Central memory CD4-positive, alpha-beta T cell (primary cell): ENCODE measurements at places on chromosomes 2 and 18.

GRCh38 chr2:160512491-160512890 is 18.9 kb upstream of the RBMS1 start:
- no peak for DNase-seq

DNA sequence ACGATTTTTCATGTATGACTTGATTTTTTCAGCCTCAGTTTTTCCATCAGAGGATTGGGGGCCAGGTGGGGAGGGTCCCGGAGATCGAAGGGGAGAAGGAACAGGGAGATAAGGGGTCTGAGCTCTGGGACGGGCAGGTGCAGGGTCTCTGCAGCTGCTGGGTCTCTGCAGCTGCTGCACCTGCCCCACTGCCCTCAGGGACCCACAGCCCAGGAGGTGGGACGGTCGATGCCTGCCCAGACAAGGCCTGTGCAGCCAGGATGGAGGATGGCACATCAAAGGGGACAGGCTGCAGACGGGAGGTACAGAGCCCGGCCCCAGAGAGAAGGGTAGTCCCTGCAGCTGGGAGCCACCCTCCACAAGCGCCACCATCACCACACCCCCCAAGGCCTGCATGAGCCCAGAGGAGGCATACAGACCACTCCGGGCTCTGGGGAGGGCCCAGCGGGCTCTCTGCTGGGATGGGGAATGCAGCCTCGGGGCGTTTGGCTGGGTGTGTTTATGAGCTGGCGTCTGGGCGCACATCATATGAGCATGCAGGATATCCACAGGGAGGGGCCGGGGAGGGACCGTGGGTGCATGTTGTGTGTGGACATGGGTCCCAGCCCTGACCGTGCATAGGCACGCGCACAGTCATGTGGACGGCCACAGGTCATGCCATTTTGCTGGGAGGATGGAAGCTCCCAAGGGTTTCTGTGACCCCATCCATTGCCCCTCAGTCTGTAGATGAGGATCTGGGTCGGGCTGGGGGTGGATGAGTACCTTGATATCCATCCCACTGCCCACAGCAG is 34.9 kb upstream of the GPC1 start:
- DNase-seq: no peak

DNA sequence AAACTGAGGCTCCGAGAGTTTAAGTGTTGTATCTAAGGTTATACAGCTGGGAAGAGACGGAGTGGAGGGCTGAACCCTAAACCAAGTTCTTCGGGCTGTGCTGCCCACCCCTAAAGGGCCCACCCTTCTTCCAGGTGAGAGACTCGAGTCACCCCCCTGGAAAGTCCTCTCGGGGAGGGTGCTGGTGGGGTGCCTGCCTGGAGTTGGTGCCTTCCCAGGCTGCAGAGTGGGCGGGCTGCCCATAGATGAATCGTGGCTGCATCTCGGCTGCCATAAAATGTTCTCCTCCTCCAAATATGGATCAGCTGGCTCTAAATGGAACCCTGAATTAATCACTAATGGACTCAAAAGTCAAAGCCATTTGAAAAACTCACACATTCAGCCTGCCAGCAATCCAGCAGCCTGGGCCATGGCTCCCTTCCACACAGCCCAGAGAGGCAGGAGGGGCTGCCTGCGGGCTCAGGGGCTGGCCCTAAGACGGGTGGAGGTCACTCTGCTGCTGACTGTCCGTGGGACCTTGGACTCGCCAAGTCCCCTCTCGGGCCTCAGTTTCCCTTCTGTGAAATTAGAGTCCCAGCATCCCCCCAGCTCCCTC is 7.7 kb downstream of the CIB4 start:
- no peak for DNase-seq

DNA sequence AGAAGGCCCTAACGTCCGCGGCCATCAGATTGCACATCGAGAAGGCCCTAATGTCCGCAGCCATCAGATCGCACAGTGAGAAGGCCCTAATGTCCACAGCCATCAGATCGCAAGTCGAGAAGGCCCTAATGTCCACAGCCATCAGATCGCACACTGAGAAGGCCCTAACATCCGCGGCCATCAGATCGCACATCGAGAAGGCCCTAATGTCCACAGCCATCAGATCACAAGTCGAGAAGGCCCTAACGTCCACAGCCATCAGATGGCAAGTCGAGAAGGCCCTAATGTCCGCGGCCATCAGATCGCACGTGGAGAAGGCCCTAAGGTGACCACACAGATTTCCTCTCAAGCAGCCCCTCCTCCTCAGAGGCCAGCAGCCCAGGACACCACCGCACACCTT is 193.2 kb upstream of the PXDN start:
- no peak for DNase-seq

DNA sequence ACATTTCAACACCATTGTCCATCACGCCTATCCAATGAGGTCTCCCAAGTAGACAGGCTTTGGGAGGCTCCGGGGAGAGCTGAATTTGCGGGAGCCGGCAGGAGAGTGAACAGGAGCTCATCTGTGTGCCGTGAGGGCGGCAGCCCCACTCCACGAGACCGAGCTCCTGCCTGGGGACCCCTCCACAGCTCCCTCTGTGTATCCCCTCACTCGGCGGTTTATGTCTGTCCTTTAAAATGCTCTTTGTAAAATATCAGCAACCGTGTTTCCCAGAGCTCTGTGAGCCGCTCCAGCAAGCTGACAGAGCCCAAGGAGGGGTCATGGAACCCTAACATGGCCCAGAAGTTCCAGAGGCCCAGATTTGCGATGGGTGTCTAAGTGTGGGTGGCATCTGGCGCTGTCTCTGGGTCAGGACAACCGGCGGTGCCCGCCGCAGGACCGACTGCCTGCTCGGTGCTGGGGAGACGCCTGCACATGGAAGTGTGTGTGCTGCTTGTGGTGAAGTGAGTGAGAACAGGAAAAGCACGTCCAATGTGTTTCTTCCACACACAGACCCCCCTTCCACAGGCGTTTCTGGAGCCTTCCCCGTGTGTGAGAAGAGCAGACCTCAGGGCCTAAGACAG is 34.8 kb downstream of the SLC66A2 start:
- no peak for DNase-seq

DNA sequence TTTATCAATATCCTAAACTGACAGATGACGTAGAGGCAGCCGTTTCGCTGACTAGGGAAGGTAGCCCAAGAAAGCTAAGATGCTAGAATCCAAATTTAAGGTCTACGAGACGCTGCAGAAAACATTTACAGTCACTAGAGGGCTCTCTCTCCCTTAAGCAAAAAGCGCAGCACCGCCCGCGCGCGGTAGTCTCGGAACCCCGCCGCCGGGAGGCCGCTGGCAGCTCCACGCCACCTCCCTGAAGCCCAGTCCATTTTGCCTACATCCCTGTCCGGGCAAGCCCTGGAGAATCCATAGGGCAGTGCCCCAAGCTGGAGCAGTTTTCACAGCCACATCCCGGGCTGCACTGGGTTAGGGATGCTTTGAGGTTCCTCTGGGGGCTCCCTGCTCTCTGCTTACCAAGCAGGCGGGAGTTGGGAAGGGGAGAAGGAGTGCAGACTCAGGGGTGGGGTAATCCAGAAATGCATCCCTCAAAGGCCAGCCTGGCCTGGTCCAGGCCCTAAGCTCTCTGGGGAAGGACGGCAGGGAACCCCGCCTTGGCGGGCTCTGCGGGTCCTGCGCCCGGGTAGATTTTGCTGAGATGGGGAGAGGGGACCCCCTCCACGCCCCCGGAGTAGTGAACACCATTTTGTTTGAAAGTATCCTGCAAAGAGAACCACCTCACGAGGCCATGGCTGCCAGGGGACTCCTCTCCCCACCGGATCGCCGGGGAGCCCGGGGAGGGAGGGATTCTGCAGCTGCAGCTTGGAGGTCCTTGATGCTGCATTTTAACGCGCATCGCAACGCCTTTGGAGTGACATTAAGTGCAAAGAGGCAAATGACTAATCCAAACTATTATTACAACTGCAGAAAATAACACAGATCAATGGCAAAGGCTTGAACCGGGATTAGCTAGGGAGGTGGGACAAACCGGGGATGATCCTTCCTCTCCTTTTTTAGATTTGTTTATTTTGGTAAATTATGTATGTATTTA is 1.3 kb upstream of the DPYSL5 start:
- DNase-seq: peak; percentile 47

DNA sequence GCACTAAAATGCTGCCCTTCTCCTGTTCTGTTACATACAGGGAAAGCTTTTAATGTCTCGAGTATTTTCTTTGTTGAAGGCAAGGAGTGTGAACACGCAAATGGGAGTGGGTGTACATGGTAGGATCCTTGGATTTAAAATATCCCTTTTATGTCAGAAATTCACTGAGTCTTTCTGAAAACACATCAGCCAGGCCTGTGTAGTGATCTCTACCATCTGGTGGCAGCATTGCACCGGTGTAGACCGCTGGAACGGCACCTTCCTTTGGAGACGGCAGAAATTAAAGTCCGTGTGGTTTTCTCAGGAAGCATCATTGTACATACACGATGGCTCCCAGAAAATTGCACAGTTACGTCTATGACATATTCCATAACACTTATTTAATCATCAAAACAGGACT is 515.8 kb downstream of the GALR1 start:
- no peak for DNase-seq
